ENCODE measurements at places on chromosomes 13 and 19.
A peak's percentile ranks its signal among the peaks of the same experiment; 100 is the strongest.

DNA sequence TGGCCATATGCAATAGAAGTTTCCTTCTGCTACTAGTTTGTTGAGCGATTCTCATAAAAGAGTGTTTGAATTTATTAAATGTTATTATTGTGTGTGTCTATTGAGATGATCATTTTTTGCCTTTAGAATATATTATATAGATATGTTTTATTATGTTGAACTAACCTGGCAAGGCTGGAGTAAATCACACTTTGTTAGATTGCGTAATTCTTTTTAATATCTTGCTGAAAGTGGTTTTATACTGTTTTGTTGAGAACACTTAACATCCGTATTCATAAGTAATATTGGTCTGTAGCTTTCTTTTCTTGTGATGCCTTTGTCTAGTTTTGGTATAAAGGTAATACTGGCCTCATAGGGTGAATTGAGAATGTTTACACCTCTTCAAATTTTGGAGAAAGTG lies 574.3 kb upstream of the PCDH20 start:
- no peak for DNase-seq

- DNase-seq = no peak
Measured at GRCh38 chr19:49186108-49186507, 28.5 kb downstream of the TRPM4 start.

DNA sequence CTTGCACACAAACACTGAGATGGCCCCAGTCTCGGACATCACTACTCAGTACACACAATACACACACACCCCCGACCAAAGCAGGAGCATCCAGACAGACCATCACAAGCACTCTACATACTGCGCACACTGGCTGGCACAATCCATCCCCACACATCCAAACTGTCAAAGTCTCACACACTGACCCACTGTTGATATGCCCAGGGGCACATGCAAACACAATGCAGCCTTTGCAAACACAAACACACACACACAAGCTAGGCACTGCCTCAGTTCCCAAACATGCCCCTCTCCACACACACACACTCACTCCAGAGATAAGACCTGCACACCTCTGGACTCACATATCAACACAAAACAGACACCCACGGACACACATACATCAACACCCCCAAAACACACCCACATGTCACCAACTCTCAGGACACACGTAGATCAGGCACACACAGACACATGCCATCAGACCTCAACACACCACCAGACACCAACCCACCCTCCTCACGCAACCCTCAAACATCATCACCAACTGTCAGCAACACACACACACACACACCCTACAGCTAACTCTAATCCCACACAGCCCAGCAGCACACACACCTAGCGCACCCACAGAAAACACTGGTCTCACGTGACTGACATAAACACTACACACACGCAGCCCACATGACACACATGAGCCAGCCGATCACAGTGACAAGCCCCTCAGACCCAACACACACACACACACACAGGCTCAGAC lies 1.9 kb downstream of the BBC3 start:
- DNase-seq = peak; percentile 34

DNA sequence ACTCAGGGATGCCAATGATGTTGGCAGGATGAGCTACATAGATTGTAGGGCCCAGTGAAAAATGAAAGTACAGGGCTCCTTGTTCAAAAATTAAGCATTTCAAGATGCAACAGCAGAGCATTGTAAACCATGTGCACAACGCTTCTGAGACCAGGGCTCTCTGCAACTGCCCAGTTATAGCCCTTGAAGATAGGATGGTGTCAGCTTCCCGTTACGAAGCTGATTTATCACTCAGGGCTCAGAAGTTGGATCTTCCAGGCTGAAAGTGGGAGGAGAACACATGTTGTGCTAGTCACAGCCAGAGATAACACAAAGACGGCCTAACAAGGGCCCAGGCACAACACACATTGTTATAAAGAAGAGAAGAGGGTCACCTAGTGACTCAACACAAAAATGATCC lies 466.7 kb downstream of the TUBA3C start:
- no peak for DNase-seq

- DNase-seq = no peak
Measured at GRCh38 chr19:29978080-29978479, 36.0 kb downstream of the URI1 start.

GRCh38 chr13:65913173-65913572 lies 1317.0 kb downstream of the PCDH9 start:
- no peak for DNase-seq

DNA sequence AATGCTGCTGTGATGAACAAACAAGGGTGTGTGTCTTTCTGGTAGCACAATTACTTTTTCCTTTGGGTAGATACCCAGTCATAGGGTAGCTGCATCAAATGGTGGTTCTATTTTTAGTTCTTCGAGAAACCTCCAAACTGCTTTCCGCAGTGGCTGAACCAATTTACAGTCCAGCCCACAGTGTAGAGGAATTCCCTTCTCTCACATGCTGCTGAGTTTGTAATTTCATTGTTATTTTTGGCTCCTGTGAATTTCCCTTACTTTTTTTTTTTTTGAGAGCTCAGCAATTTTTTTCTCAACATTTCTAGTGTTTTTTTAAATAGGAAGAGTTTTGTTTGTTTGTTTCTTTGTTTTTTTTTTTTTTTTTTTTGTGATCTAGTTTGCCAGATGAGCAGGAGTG lies 37.5 kb upstream of the ADGRE1 start:
- DNase-seq = no peak

DNA sequence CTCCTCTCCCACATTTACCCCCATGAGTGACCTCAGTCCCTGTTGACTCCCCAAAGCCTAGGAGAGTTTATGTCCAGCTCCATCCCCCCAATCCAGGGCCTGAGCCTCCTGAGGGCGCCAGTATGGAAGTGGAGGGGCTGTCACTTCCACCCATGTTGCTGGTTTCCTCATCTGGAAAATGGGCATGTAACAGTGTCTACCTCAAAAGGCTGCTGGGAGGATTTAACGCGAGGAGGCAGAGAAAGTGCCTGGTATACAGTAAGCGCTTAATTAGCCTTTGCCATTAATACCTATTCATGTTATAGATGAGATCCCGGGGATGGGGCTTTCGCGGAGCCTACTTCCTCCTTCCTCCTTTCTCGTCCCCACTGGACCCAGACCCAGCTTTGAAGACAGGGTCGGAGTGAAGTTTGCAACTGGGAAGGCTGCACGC lies 476 bp downstream of the TYK2 start:
- no peak for DNase-seq

GRCh38 chr13:113616991-113617749 lies 32.6 kb downstream of the TFDP1 start:
- no peak for DNase-seq

GRCh38 chr19:28024920-28025319 lies 1188.0 kb downstream of the UQCRFS1 start:
- no peak for DNase-seq

- DNase-seq = no peak
Measured at GRCh38 chr13:57739089-57739488, 107.5 kb downstream of the PCDH17 start.

GRCh38 chr13:49540552-49540951 lies 44.8 kb downstream of the PHF11 start:
- DNase-seq = no peak

- DNase-seq = no peak
Measured at GRCh38 chr19:56670961-56671612, 470 bp downstream of the ZNF835 start.

GRCh38 chr19:46626446-46626845 lies 1.6 kb upstream of the PTGIR start:
- DNase-seq = no peak

- no peak for DNase-seq
Measured at GRCh38 chr19:2497186-2497585, 21.3 kb downstream of the GADD45B start.

GRCh38 chr19:5641171-5641570 lies 18.3 kb downstream of the SAFB start:
- no peak for DNase-seq

DNA sequence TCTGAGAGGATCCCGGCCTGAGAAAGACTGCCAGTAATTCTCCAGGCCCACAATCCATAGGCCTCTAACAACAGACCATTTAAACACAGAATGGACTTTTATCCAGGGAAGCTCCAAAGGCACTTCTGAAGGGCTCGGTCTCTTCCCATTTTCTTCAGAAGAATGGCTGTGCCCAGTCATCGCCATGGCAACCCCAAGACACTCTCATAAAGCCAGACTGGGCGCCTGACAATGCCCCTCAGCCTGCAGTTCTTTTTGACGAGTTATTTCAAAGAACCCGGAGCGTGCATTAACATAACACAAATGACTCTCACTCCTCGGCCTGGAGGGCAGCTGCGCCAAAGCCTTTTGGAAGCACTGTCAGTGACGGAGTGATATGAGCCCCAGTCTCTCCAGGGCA lies 61.0 kb downstream of the RASA3 start:
- no peak for DNase-seq

GRCh38 chr13:99406799-99407201 lies 94.5 kb upstream of the TM9SF2 start:
- DNase-seq = no peak

GRCh38 chr19:35363001-35363590 lies 4.8 kb downstream of the FFAR3 start:
- DNase-seq = no peak

DNA sequence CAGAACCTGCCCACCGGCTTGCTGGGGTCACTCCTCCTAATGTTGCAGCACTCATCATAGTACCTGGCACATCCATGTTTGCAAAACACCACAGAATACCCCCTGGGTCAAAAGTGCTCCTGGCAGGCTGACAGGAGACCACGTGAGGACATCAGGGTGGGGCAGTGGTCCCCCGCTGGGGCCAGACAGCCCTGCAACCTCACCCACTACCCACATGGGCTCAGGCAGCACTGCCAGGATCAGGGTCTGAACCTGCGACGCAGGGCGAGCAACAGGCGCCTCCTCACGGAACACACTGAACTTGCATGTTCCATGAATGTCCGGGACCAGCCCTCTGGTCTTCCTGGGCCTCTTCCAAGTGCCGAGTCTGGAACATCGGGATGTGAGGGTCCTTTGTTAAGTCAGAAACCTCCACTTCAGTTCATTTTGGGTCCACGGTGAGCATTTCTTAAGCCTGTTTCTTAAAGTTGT lies 1.4 kb upstream of the SLC7A9 start:
- DNase-seq = no peak

- DNase-seq = no peak
Measured at GRCh38 chr13:37869506-37869755, 141 bp downstream of the TRPC4 start.

- peak; percentile 60 for DNase-seq
Measured at GRCh38 chr19:11881151-11881800, 6.3 kb upstream of the ZNF69 start.

- no peak for DNase-seq
Measured at GRCh38 chr19:51598159-51598915, 27.3 kb downstream of the ZNF175 start.

GRCh38 chr13:33258808-33259193 lies 26.8 kb downstream of the STARD13 start:
- no peak for DNase-seq

DNA sequence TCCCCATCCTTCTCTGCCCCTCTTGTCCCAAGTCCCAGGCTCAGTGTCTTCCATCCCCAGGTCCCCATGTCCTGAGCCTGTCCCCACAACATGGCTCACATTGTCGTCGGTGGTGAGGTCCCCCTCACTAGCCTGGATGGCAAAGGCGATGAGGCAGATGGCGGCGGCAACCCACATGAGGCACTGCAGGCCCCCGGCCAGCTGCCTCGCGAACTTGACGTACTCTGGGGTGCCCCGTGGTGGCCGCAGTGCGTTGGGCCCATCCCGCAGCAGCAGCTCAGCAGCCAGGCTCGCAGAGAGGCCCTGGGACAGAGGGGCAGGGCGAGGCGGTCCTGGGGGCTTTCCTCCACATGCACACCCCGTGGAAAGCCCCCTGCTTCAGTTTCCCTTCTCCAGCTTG lies 1.1 kb downstream of the ATP4A start:
- DNase-seq = no peak

- DNase-seq = peak; percentile 59
Measured at GRCh38 chr13:41960637-41961465, at the start of gene VWA8. Gene VWA8, minus strand, starts transcription at chr13:41961109. Its CDS starts 94 bp downstream, at chr13:41961015.

DNA sequence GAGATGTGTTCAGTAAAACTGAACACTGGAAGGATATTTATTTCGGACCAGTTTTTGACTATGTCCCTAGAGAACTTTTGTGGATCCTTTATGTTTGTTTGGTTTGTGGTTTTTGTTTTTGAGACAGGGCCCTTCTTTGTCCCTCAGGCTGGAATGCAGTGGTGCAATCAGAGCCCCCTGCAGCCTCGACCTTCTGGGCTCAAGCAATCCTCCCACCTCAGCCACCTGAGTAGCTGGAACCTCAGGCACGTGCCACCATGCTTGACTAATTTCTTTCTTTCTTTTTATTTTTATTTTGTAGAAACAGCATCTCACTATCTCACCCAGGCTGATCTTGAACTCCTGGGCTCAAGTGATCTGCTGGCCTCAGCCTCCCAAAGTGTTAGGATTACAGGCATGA lies 955 bp upstream of the ZNF709 start:
- DNase-seq = no peak

GRCh38 chr19:38917921-38918491 lies 6.0 kb upstream of the CCER2 start:
- no peak for DNase-seq

DNA sequence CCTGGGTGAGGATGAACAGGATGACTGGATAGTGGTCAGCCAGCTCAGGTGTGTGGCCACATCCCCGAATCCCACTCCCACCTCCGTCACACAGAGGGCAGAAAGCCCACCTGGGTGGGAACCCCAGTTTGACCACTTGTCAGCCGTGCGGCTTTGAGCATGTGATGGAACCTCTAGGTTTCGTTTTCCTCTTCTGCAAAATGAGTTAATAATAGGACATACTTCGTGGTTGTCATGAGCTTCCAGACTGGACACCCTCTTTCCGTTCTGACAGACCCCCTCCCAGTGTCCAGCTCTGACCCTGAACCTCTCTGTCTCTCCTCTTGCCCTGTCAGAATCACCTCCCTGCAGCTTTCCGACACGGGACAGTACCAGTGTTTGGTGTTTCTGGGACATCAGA lies 1.8 kb downstream of the AXL start:
- no peak for DNase-seq

- DNase-seq = no peak
Measured at GRCh38 chr19:58400316-58400915, 5.0 kb downstream of the RNF225 start.

DNA sequence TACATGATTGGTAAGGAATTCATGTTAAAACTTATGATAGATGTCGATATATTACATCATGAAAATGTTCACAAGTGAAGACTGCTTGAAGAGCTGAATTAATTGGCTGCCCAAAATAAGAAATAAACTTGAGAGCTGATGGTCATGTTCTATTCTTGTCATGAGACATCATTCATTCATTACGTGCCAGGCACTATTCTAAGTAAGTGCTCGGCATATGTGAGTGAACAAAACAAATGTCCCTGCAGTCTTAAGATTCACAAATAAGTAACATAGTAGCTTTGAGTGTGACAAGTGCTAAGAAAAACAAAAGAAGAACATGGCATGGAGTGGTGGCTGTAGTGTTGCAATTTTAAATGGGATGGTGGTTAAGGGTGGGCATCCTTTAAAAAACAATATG lies 329.3 kb downstream of the SUCLA2 start:
- DNase-seq = no peak

DNA sequence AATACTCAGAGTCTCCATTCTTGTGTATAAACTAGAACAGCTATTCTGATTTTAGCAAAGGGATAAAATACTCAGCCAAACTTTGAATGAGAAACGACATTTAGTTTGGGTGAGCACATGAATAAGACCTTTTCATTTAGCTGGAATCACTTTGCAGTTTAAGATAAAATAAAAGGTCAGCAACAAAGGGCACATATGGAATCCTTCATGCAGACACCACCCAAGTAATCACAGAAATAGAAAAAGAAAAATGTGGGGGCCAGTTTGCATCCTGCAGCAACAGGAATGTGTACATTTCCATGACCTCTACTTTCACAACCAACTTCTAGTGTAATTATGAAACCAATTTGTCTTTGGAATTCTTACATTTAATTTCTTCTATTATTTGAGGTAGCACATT lies 1637.4 kb downstream of the PCDH9 start:
- DNase-seq = no peak
